ENCODE measurements at places on chromosomes 5 and 9. TPM values are rescaled to one million over a fixed set of nuclear protein-coding genes. Genes with fewer than 3 reads are reported as not detected.
A peak's percentile ranks its signal among the peaks of the same experiment; 100 is the strongest.

- peak; percentile 76 for DNase-seq
Measured at GRCh38 chr5:10310066-10310779, 2.5 kb upstream of the CMBL start.

DNA sequence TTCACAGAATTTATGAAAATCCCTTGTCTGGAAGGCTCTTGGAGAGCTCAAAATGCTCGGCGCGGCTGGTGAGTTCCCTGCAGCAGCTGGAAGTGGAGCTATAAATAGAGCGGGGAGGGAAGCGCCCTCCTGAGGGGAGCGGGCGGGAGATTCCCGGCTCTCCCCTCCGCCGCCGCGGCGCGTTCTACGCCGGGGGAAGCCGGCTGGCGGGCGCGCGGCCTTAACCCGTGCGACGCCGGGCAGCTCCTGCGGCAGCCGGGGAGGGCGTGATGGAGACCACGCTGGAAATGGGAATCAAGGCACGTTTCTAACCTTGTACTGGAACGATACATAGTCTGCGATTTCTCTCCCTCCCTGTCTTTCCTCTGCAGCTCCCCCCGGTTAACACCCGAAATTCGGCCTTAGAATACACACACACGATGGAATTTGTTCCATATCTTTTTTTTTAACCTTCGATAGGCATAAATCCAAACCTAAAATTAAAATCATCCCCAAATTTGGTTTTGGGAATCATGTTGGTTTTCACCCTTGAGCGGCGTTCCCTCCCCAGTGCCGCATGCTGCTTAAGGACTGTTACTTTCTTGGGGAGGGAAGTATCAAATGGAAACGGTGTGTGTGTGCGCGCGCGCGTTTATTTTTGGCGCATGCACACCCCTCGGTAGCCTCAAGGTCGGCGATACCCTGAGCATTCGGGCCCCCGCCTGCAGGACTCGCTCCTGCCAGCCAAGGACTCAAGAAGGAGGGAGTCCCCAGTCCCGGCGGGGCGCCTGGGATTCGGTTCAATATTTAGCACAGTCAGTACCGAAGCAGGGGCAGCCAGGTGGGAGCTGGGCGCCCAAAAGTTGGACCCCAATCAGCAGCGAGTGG lies 306.3 kb upstream of the KCNN2 start:
- peak; percentile 27 for DNase-seq

GRCh38 chr5:75666801-75667200 lies 50.4 kb downstream of the POC5 start:
- DNase-seq, result no peak

DNA sequence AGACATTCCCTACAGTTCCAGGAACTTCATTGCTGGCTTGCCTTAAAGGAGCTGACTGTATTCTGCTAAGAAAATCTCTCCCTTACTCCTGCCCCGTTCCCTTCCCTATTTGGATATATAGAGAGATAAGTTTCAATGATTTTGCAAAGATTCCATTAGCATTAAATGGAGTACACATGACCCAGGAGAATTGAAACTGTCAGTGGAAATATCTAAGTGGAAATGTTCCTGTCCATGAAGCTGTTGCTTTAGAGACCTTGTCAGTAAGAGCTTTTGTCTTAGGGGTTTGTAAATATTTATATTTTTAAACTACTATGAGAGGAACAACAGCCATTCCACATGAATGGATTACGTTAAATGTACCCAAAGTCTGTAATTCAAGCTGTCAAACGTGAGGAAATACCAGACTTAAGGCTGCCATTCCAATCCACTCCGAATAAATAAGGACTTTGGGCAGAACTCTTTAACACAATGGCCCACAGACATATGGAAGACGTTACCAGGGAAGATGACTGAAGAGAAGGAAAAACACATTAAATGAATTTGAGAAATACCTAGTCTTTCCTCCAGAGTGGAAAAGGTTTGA lies 387.1 kb upstream of the PAPPA start:
- peak; percentile 29 for DNase-seq

GRCh38 chr5:149550268-149550583 lies 1.0 kb downstream of the CSNK1A1 start:
- DNase-seq, result peak; percentile 73

The GPX8 gene
- total RNA-seq, result 133 TPM

The SV2C gene
- not detected for total RNA-seq
